ENCODE measurements at places on chromosomes 16 and 17.

- DNase-seq = no peak
Observed at GRCh38 chr17:34437188-34437587, 74.2 kb upstream of the CCL1 start.

DNA sequence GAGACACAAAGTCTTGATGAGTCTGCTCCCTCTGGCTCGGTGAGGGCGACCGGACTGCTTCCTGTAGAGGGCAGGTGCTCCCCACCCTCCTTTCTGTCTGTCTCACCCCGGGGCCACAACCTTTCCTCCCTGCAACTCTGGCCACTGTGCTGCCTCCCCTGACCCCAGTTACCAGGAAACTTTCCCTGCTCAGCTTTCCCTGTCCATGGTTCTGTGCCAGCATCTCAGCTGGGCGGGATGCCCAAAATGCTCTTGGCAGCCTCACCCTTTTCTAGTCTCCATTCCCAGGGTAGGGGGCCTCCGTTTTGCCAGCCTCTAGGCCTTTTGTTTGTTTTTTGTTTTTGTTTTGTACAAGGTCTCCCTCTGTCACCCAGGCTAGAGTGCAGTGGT lies 1.4 kb downstream of the PLD2 start:
- no peak for DNase-seq

GRCh38 chr17:57732062-57732461 lies 13.0 kb downstream of the CCDC182 start:
- no peak for DNase-seq

GRCh38 chr17:57425903-57426880 lies 169.9 kb downstream of the MSI2 start:
- DNase-seq = no peak

DNA sequence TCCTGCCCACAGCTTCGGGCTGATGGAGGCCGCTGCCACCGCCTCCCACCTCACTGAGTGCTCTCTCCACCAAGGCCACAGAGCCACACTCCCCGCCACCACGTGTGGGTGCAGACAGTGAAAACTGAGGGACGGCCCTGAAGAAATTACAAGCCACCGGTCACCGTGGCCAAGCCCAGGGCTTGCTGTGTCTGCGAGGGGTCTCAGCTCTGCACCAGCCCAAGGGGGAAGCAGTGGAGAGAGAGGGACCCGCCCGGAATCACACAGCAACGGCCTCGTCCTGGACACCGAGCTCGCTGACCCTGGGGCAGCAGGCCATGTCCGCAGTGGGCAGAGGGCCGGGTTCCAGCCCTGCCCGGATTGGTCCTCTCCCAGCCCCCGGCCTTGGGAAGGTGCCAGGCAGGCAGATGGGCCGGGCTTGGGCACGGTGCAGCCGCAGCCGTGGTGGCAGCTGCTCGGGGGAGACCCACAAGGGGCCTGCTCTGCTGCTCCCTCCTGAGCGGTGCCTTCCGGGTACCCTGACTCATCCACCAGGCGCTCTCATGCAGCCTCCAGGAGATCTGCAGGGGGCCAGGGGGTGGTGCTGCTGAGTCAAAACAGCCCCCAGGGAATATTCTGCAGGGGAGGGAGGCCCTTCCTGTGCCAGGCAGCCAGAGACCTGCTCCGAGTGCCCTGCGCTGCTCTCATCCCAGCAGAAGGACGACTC lies 52.0 kb downstream of the CBFA2T3 start:
- peak; percentile 82 for DNase-seq

- DNase-seq = no peak
Observed at GRCh38 chr16:76784530-76784929, 406.5 kb upstream of the MON1B start.

GRCh38 chr17:28469376-28469775 lies 4.1 kb upstream of the SLC13A2 start:
- no peak for DNase-seq

- no peak for DNase-seq
Observed at GRCh38 chr17:79532107-79532790, 78.6 kb downstream of the RBFOX3 start.

DNA sequence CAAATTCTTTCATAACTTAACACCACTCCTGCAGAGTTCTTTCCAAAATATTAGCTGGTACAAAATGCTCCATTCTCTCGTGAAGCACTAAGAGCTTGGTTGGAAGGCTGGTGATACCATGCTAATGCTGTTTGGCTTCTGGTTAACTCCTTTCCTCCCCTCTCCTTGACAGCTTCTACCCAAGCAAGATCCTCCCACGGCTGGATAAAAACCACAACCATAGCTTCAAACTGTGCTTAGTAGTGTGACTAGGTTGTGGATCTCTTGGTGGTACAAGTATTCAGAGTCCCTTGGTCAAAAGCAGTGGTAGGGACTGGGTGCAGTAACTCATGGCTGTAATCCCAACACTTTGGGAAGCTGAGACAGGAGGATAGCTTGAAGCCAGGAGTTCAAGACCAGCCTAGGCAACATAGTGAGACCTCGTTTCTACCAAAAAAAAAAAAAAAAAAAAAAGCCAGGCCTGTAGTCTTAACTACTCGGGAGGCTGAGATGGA lies 2.3 kb downstream of the PHAF1 start:
- DNase-seq = no peak

DNA sequence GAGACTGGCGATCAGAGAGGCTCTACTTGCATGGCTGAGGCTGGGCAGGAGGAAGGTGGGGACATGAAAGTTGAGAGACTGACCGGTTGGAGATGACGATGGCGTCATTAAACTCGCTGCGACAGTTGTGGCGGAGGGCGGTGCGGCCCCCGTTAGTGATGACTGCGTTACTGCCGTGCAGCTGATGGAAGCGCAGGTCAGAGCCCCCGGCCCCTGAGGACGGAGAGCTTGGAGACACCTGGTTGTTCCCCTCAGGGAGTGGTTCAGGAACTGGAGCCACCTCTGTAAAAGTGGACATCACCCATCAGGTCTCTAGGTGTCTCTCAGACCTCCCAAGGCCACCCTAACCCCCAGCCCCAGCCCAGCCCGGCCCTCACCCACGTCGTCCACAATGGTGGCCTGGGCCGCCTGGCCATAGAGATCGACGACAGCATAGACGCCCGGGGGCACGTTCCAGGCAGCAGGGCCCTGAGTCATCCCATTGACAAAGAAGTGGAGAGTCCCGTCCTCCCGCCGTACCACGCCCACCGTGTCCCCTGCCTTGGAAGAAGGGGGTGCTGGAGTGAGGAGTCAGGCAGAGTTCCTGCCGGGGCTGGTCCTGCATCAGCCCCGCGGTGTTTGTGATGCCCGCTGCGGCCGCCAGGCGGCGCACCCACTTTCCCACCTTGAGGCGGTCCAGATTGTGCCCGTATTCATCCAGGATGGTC lies 5.3 kb downstream of the NEURL4 start:
- peak; percentile 38 for DNase-seq

DNA sequence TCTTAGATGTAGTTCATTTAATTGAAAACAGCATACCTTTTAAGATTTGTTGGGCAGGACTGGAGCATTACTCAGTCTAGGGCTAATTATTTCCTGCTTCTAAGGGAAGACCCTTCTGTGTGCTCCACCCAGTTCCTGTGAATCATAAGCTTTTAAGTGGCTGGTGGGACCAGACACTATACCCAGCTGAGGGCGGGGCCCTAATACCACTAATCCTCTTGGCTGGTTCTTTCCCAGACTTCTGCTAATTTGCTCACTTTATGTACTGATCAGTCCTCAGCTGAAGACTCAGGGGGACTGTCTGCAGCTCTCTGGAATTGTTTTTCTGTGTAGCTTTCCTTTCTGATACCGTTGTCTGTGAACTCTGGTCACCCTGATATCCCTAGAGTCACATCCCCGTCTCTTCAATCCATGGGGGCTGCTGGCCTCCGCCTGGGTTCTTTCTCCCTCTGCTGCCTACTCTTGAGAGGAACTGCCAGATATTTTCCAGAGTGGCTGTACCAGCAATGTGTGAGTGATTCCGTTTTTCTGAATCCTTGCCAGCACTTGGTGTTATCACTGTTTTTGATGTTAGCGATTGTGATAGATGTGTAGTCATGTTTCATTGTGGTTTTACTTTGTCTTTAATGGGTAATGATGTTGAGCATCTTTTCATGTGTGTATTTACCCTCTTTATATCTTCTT lies 35.1 kb downstream of the MFSD11 start:
- peak; percentile 72 for DNase-seq

- no peak for DNase-seq
Observed at GRCh38 chr16:55333684-55334083, 9.7 kb downstream of the IRX6 start.

DNA sequence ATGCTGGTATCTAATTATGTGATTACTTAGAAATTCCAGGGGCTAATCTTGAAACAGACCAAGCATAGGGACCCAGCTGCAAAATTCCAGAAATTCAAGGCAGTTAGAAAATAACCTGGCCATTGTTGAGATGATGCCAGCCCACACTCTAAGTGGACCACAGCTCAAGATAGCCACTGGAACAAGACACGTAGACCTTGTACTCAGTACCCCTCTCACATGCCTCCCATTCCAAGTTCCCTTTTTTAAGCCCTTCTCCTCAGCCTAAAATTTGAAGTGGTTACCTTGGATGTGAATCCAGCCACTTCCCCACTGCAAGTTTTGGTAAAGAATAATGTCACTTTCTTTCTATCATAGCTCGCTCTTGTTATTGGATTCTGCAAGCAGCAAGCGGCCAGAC lies 4.1 kb upstream of the ZNF19 start:
- DNase-seq = no peak

- DNase-seq = no peak
Observed at GRCh38 chr16:14437426-14437825, 192.6 kb downstream of the PARN start.

- DNase-seq = no peak
Observed at GRCh38 chr16:19431636-19432340, 14.1 kb downstream of the TMC5 start.

- no peak for DNase-seq
Observed at GRCh38 chr16:14497245-14498082, 132.6 kb downstream of the PARN start.

- no peak for DNase-seq
Observed at GRCh38 chr17:45435481-45435880, 2.8 kb upstream of the ARHGAP27 start.

DNA sequence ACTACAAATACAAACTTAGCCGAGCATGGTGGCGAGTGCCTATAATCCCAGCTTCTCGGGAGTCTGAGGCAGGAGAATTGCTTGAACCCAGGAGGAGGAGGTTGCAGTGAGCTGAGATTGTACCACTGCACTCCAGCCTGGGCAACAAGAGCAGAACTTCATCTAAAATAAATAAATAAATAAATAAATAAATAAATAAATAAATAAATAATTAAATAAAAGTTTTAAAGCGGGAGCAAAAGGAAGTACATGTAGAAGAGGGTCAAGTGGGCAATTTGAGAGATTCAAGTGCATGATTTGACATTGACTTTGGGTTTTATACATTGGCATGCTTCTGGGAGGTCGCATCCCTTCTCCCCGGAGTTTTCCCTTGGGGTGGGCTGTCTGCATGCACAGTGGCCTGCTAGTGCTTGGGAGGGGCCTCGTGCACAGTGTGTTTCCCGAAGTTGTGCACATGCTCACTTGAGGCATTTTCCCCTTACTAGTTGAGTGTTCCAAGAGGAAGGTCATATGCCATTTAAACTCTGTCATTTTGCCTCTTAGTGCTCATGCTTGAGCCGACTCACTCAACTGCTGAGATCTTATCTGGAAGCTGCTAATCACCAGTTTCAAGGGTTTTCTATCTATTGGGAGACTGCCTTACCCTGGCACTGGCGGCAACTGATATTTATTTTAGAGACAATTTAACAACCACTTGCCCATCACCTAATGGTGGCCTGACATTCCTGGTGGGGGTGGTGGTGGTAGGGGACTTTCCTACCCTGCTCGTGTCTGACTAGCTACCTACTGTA lies 193.2 kb upstream of the MPHOSPH6 start:
- no peak for DNase-seq

- no peak for DNase-seq
Observed at GRCh38 chr17:10116267-10116666, 82.1 kb downstream of the GAS7 start.

- DNase-seq = peak; percentile 39
Observed at GRCh38 chr16:3182608-3183444, 5.2 kb upstream of the OR1F1 start.

DNA sequence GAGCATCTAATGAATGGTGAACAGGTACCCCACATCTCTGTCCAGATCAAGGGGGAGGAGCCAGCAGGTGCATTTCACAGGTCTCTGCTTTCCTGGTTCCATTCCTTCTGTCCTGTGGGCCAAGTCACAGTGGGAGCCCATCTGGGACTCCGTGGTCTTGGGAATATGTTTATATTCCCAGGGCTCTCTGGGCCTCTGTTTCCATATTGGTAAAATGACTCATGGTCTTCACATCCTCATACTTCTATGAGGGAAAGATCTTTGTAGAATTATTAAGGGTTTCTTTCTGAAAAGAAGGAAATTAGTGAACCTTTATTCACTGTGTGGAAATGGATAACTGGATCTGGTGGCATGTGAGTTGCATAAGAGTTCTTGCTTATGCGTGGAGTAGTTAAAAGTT lies 6.2 kb downstream of the MYOCD start:
- DNase-seq = no peak

GRCh38 chr16:79412783-79413225 lies 187.7 kb downstream of the MAF start:
- no peak for DNase-seq

GRCh38 chr17:45170931-45171337 lies 9.3 kb downstream of the HEXIM2 start:
- peak; percentile 74 for DNase-seq

- no peak for DNase-seq
Observed at GRCh38 chr16:87344931-87345631, 27.9 kb upstream of the C16orf95 start.

GRCh38 chr16:58503166-58503862 lies 3.4 kb downstream of the NDRG4 start:
- DNase-seq = no peak

GRCh38 chr17:1912146-1912545 lies 82.3 kb downstream of the RPA1 start:
- DNase-seq = no peak

- no peak for DNase-seq
Observed at GRCh38 chr16:54422569-54422978, 136.0 kb upstream of the IRX3 start.

- DNase-seq = peak; percentile 57
Observed at GRCh38 chr17:7477392-7478275, 1.8 kb downstream of the ZBTB4 start.

GRCh38 chr16:57409870-57410587 lies 5.5 kb downstream of the CCL17 start:
- no peak for DNase-seq

DNA sequence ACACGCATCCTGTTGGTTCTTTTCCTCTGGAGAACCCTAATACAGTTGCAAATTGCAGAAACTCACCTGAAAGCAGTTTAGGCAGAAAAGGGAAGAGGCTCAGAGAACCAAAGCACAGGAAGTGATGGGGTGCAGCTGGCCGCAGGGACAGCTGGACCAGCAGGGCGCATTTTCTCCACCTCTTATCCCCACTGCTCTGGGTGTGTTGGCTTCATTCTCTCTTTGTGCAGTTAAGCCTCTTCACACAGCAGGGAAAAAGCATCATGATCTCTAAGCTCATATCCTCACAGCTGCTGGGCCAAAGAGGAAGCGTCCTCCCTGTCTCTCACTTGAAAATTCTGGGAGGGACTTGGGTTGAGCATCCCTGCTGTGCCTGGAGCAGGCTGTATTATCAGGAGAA lies 20.0 kb upstream of the LRRC75A start:
- peak; percentile 62 for DNase-seq

Measured in astrocyte of the spinal cord (primary cell).